Placental pericyte (primary cell): ENCODE measurements at places on chromosomes 2 and 18. TPM values are rescaled to one million over a fixed set of nuclear protein-coding genes. Genes with fewer than 3 reads are reported as not detected.

The PXDN gene
- 471 and 655 TPM in 2 replicates for total RNA-seq

The G6PC2 gene
- not detected in 2 replicates for total RNA-seq

The BOLL gene
- not detected in 2 replicates for total RNA-seq

The LBH gene
- 2.4 and 15.9 TPM in 2 replicates for total RNA-seq

The PPP1R1C gene
- 0.57 TPM in 1 of 2 replicates, not detected in the other for total RNA-seq

The STPG4 gene
- 0.66 and 1.6 TPM in 2 replicates for total RNA-seq
